Progenitor cell of endocrine pancreas (in vitro differentiated cells): ENCODE measurements at places on chromosomes 11 and 22. TPM values are rescaled to one million over a fixed set of nuclear protein-coding genes. Genes with fewer than 3 reads are reported as not detected.

GRCh38 chr11:120867988-120868387 lies 155.9 kb upstream of the TBCEL start:
- no peak overlapping the region for H3K4me3 ChIP-seq
- DNase-seq = no peak
- no peaks in the 10 kb centered on the region for H3K4me1 ChIP-seq
- H3K27ac ChIP-seq = no peak overlapping the region
- no peaks in the 10 kb centered on the region for H3K36me3 ChIP-seq

DNA sequence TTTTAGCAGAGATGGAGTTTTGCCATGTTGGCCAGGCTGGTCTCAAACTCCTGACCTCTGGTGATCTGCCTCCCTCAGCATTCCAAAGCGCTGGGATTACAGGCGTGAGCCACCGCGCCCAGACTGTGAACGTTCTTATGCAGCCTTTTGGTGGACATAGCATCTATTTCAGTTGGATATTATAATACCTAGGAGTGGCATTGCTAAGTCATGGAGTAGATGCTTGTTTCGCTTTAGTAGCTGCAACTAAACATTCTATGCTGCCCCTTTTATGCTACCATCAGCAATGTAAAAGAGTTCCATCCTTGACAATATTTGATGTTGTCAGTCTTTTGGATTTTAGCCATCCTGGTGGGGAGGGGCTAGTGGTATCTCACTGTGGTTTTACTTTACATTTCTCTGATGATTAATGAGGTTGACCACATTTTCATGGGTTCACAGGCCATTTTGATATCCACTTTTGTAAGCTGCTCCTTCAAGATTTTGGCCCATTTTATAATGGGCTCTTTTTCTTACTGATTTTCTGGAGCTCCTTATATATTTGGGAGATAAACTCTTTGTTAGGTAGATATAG lies 16.5 kb upstream of the APOBEC3A start:
- no peak for DNase-seq
- H3K27ac ChIP-seq = no peak overlapping the region
- peaks cover 55% of the 10 kb centered on the region for H3K27me3 ChIP-seq
- no peak overlapping the region for H3K4me3 ChIP-seq

The NXPE4 gene
- total RNA-seq = not detected in 2 replicates

The CRYBB3 gene
- total RNA-seq = 0.49 and 1.0 TPM in 2 replicates

DNA sequence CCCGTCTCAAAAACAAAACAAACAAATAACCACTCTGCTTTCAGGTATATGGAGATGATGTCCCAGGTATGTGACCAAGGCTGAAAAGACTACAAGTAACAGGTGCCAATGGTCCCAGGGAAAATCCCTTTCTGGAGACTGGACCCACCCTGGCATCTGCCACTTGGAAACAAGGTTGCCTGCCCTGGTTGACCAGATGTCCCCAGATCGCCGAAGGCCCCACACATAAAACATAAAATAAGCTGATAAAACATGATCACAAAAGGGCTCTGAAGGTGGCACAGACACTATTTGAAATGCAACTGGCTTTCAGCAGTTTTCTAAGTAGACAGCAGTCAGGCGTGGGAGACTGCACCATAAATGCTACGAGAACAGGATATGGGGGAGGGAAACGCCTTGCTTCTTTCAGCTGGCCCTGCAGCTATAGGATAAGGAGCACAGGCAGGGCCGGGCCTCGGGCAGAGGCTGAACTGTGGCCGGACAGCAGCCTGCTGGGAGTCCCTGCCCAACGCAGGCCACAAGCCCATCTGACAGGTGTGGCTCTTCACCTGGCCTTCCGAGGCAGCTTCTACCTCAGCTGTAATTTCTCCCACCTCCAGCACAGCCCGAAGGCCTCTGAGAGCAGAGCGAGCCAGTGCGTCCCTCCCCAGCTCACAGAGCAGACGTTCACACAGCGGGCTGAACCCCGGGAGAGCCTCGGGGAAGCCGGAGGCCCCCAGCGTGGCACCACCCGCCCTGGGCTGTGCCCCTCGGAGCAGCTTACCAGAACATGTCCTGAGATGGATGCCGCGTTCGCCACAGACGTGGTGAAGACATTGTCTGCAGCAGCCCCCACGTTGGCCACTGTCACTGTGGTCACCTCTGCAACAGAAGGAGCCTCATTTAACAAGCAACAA lies 4.0 kb downstream of the DEAF1 start:
- H3K27me3 ChIP-seq = no peaks in the 10 kb centered on the region
- no peak for DNase-seq
- no peak overlapping the region for H3K4me3 ChIP-seq
- peak overlapping the region; percentile 56 for H3K27ac ChIP-seq
- peaks cover 13% of the 10 kb centered on the region for H3K4me1 ChIP-seq
- peaks cover 17% of the 10 kb centered on the region for H3K36me3 ChIP-seq

The ZP1 gene
- total RNA-seq = not detected in 2 replicates

- no peak overlapping the region for H3K4me3 ChIP-seq
- H3K36me3 ChIP-seq = peaks cover 3% of the 10 kb centered on the region
- DNase-seq = peak; percentile 9
- peak overlapping the region; percentile 49 for H3K27ac ChIP-seq
Measured at GRCh38 chr11:2803186-2804091, 82.1 kb downstream of the CDKN1C start.

- no peaks in the 10 kb centered on the region for H3K27me3 ChIP-seq
- no peak overlapping the region for H3K27ac ChIP-seq
- no peak overlapping the region for H3K4me3 ChIP-seq
- DNase-seq = no peak
- peaks cover 9% of the 10 kb centered on the region for H3K4me1 ChIP-seq
Measured at GRCh38 chr11:78893996-78894395, 319.3 kb upstream of the NARS2 start.

The TIMM10 gene
- total RNA-seq = 63.4 and 63.5 TPM in 2 replicates

DNA sequence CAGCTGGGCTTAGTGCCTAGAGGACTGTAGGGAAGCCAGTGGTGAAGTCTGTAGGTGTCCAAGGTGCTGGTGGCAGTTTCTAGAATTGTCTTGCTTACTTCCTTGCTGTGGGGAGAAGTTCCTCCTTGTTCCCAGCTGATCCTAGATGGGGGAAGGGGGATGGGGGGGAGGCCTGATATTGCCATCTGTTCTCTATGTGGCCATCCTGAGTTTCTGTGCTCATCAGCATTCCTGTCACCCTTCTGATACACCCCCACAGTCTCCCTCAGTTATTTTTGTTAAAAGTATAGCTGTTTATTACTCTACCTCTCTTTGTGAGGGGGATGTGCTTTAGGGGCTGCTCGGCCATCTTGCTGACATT lies 36.5 kb downstream of the MADD start:
- H3K27me3 ChIP-seq = no peaks in the 10 kb centered on the region
- no peak for DNase-seq
- H3K4me1 ChIP-seq = no peaks in the 10 kb centered on the region
- no peak overlapping the region for H3K4me3 ChIP-seq
- peaks cover 39% of the 10 kb centered on the region for H3K36me3 ChIP-seq

DNA sequence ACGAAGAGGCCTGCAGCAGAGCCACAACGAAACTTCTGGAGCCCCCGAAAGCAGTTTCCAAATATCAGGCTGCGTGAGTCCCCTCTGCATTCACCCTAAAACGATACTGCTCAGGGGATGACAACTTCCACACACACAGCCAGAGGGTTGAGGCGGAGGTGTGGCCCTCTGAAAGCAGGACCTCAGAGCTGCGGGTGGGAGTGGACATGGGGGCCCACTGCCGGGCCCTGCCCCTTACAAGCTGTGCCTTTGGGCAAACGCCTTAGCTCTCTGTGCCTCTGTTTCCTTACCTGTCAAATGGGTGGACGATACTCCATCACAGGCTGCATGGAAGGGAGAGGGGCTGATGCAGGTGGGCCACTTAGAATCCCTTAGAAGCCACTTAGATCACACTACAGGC lies 53.1 kb downstream of the TRMU start:
- H3K36me3 ChIP-seq = peaks cover 4% of the 10 kb centered on the region
- H3K27me3 ChIP-seq = no peaks in the 10 kb centered on the region
- DNase-seq = no peak

- no peak overlapping the region for H3K27ac ChIP-seq
- H3K4me3 ChIP-seq = no peak overlapping the region
- H3K36me3 ChIP-seq = no peaks in the 10 kb centered on the region
- no peaks in the 10 kb centered on the region for H3K27me3 ChIP-seq
Measured at GRCh38 chr11:12172493-12173013, 62.2 kb downstream of the MICAL2 start.

DNA sequence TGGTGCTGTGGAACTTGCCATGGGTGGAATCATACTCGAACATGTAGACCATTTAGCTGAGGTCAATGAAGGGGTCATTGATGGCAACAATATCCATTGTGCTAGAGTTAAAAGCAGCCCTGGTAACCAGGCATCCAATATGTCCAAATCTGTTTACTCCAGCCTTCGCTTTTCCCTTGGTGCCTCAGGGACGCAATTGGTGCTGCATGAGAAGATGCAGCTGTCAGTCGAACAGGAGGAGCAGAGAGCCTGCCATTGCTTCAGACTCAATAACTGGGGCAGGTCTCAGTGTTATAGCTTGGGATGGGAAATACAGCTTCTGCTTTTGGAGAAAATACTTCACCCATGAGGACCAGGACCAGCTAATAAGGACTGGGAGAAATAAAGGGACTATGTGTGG lies 5.0 kb upstream of the MCHR1 start:
- peaks cover 8% of the 10 kb centered on the region for H3K27me3 ChIP-seq
- DNase-seq = no peak
- H3K27ac ChIP-seq = no peak overlapping the region
- H3K4me1 ChIP-seq = peaks cover 3% of the 10 kb centered on the region
- no peak overlapping the region for H3K4me3 ChIP-seq

DNA sequence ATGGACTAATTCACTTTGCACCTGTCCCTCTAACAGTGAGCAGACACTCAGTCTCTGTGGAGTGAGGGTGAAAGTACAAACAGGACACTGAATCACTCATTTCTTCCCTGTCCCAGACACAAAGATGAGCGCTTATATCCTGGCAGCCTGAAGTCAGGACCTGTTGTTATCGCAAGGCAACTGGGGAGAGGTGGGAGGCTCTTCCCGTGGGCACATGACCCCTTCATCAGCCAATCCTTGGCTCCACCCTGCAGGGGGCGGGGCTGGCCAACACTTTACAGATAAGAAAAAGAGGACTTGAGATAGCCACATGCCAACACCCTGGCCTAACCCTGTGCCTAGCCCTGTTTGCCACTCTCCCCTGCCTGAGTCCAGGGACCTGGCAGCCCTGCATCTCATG lies 29.5 kb upstream of the TESMIN start:
- H3K4me3 ChIP-seq = no peak overlapping the region
- peaks cover 3% of the 10 kb centered on the region for H3K27me3 ChIP-seq
- H3K4me1 ChIP-seq = no peaks in the 10 kb centered on the region
- H3K36me3 ChIP-seq = no peaks in the 10 kb centered on the region
- H3K27ac ChIP-seq = no peak overlapping the region
- DNase-seq = no peak

DNA sequence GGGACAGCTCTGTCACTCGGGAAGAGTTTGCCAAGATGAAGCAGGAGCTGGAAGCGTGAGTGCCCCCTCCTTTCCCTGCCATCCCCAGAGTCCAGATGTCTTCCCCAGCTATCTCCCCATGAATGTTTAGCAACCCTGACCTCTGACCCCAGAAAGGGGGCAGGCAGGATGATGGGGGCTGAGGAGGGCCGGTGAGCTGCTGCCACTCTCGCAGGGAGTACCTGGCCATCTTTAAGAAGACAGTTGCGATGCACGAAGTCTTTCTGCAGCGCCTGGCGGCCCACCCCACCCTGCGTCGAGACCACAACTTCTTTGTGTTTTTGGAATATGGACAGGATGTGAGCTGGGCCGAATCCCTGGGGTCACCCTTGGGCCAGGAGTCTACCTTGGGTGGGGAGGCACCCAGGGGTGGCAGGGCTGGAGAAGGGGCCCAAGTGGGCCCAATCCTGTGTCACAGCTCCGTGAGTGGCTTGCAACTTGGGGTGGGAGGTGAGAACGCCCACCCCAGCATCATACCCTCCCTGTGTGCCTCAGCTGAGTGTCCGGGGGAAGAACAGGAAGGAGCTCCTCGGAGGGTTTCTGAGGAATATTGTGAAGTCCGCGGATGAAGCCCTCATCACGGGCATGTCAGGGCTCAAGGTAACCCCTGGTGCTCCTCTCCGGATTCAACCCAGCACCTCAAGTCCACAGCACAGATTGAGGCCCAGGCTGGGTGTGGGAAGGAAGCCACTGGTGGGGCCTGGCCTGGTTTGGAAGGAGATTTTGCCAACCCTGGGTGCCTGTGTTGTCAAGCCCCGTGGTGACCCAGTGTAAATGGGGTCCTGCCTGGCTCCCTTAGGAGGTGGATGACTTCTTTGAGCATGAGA lies 7.5 kb downstream of the CFL1 start:
- no peak for DNase-seq
- peak overlapping the region; percentile 64 for H3K27ac ChIP-seq
- peaks cover 1% of the 10 kb centered on the region for H3K4me1 ChIP-seq
- H3K27me3 ChIP-seq = no peaks in the 10 kb centered on the region
- no peak overlapping the region for H3K4me3 ChIP-seq

GRCh38 chr11:5129457-5129877 lies 8.7 kb downstream of the OR52A5 start:
- H3K4me3 ChIP-seq = no peak overlapping the region
- H3K36me3 ChIP-seq = no peaks in the 10 kb centered on the region
- H3K4me1 ChIP-seq = no peaks in the 10 kb centered on the region
- DNase-seq = no peak
- no peaks in the 10 kb centered on the region for H3K27me3 ChIP-seq
- H3K27ac ChIP-seq = no peak overlapping the region

- no peak for DNase-seq
- H3K36me3 ChIP-seq = peaks cover 2% of the 10 kb centered on the region
- H3K27me3 ChIP-seq = no peaks in the 10 kb centered on the region
- H3K4me1 ChIP-seq = peaks cover 11% of the 10 kb centered on the region
Measured at GRCh38 chr11:93519179-93519578, 24.0 kb downstream of the SMCO4 start.

DNA sequence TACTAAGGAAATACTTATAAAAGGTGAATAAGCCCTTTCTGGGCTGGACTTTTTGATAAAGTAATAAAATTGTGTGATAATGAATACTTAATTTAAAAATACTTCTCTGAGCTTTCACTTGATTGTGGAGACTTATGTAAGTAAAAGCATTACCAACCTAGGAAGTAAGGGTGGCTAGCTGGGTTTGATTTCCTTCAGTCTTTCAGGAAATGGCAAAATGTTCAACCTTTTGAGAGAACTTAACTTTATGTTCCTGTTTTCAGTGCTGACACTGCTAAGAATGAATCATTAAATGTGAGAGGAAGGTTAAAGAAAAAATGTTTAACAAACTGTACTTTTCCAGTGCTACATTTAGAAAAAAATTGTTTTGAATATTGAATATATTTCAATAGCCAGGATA lies 900.3 kb downstream of the METTL15 start:
- no peaks in the 10 kb centered on the region for H3K27me3 ChIP-seq
- DNase-seq = no peak
- H3K4me3 ChIP-seq = no peak overlapping the region
- H3K36me3 ChIP-seq = no peaks in the 10 kb centered on the region
- no peaks in the 10 kb centered on the region for H3K4me1 ChIP-seq
